Fibroblast of the aortic adventitia (primary cell): ENCODE measurements at places on chromosomes 4 and X.
A peak's percentile ranks its signal among the peaks of the same experiment; 100 is the strongest.

DNA sequence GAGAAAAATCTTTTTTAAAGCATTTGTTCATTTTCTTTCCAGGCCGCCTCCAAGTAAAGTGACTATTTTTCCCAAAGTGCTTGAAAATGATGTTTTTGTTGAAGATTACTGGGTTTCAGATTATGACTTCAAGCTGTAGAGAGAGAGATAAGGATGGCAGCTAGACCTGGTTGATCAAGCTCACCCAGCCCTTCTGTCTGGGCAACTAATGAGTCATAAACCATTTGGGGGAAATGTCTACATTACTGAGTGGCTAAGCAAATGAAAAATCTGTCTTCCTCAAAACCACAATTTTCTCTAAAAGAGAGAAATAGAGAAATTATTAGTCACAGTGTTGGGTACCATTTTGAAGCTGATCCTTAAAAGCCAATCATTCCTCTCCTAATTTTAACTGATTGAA is 355.4 kb upstream of the CPEB2 start:
- peak; percentile 43 for DNase-seq

DNA sequence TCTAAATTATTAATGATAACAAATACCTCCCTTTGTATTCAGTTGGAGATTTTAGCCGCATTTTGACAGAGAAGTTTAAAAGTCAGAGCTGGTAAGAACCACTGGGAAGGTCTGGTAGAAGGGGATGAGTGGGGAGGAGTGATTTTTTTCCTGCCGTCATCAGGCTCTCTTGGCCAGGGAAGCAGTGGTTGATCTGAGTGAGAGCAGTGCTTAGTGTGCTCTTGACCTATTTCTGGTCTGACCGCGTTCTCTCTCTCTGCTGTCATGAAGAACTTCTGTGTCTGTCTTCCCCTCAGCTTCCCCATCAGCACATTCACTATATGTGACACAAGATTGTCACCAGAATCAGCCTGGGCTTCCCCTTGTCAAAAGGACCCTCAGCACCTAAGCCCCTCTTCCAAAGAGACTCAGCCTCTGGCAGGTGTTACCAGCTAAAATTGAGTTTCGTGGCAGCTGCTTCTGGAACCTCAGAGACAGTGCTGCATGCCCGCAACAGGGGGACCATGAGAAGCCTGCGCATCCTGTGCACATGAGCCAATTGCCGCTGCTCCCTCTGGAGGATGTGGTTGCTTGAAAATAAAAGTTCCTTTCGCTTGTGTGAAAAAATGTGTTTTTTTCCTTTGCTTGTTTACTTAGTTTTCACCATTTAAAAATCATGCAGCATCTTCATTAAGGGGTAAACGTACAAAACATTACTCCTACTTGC is 268.9 kb downstream of the C4orf33 start:
- no peak for DNase-seq

DNA sequence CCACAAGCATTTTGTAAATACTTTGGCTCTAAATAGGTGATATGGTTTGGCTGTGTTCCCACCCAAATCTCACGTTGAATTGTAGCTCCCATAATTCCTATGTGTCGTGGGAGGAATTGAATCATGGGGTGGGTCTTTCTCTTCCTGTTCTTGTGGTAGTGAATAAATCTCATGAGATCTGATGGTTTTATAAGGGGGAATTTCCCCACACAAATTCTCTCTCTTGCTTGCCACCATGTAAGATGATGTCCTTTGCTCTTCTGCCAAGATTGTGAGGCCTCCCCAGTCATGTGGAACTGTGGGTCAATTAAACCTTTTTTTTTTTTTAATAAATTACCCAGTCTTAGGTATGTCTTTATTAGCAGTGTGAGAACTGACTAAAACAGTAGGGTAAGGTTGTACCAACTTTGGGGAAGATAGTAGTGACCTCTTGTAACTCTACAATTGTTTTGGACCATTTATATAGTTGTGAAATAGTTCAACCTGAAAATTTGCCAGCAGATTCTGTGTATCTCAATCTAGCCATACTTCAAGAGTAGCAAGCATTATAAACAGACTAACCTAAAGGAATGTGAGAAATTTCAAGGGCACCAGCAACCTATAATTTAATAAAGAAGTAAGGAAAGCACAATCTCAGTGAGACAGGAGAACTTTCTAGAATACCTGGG is 727.8 kb downstream of the GRID2 start:
- no peak for DNase-seq

- peak; percentile 77 for DNase-seq
These were observed 15.6 kb upstream of the BBS12 start for GRCh38 chr4:122716825-122717448.

GRCh38 chr4:128380306-128380705 is 92.7 kb upstream of the PGRMC2 start:
- no peak for DNase-seq

- DNase-seq, result peak; percentile 79
These were observed 38.6 kb upstream of the TMEM131L start for GRCh38 chr4:153427363-153428071.

DNA sequence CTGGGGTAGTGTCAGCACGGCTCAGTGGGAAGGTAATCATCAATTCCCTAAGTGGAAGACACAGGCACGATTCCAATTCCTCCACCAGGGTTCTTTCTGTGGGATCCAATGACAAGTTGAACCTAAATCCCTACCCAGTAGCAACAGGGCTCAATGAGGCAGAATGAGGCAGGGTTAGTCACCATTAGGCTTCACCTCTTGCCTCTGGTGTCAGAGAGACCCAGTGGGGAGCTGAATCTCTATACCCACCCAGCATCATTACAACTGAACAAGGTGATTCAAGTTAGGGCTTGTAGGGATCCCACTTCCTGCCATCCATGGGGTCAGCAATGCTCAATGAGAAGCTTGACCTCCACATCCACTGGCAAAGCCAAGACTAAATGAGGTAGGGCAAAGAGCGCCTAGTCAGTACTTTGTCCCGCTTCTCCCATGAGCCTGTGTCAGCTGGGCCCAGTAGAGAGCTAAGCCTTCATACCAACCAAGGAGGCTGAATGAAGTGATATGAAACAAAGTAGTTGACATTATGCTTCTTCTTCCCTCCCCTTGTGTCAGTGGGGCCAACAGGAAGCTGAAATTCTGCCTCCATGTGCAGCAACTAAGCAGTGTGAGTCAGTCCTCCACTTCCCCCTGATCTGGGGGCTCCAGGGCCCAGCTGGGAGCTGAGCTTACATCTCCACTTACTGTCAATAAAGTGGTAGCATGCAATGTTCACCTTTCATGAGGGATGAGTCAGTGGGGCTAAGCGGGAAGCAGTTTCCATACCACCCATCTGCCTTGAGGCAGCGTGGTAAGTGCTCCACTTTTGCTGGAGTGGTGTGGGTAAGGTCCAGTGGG is 36.4 kb upstream of the RBM41 start:
- peak; percentile 2 for DNase-seq

GRCh38 chr4:20554134-20554533 is 146.1 kb upstream of the PACRGL start:
- no peak for DNase-seq

DNA sequence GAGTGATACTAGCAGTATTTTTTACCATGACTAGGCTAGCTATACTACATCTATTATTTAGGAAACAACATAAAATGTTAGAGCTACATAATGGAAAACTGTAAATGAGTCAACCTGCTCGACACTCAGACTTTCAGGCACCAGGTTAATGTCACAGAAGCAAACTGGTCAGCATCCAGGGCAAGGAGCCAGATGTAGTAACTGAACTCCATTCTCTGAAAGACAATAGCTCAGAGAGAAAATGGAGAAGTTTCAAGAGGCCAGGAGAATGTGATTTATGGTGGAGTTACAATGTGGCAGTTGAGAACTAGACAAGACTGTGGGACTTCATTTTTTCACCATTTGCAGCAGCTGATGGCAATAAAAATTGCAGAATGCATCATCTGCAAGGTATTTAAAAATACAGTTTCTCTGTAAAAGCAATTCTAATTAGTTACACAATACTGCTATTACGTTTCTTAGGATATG is 342.7 kb upstream of the PABPC4L start:
- peak; percentile 11 for DNase-seq

- peak; percentile 36 for DNase-seq
These were observed 155.0 kb downstream of the MSL3 start for GRCh38 chrX:11913001-11913400.

GRCh38 chrX:78514852-78515251 is 144.3 kb downstream of the RTL3 start:
- DNase-seq, result peak; percentile 25

- DNase-seq, result no peak
These were observed 134.4 kb downstream of the MAD2L1 start for GRCh38 chr4:119932277-119932676.

DNA sequence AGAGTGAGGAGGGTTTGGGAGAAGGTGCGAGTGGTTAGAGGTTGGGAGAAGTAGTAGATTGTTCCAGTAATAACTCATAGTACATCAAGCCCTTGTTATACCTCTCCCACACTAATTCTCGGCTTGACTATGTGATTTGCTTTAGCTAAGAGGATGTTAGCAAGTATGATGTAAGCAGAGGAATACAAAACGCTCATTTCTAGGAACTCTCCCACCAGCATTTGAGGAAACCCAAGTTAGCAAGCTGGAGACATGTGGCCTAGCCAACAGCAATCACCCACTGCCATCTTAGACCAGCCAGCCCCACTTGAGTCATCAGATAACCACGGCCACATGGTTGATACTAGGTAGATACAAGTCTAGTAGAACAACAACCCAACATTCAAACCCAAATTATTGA is 14.2 kb downstream of the FTHL17 start:
- no peak for DNase-seq

DNA sequence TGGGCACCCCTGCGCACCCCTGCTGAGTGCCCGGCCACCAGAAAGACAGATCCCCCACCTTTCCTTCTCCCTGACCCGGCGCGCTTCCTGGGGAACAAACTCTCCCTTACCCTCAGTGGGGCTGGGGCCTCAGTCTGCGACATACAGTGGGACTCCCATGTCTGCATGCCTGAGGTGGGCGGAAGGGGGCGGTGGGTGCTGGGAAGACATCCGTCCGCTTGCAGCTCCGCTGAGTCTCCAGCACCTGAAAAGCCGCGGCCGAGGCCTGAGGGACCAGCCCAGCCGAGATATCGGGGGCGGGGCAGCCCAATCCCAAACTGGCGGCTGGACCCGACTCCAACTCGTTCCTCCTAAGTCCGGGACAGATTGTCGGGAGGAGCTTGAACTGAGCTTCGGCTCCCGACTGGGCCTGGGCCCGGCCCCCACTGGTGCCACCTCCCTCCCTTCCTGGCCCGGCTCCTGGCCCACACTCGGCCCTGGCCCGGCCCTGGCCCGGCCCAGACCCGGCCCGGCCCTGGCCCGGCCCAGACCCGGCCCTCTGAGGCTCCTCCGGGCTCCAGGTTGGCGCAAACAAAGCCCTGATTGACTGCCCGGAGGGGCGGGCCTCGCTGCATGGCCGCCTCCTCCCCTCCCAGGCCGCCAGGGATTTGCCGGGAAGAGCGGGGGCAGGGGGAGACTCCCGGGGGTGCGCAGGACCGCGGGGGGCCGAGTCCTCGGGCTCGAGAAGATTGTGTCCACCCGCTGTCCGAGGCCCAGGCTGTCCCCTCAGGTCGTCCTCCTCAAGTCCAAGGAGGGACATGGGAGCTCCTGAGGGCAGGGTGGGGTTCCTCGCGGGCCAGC is 877 bp upstream of the SLC16A2 start:
- DNase-seq, result peak; percentile 78

- DNase-seq, result no peak
These were observed 531.4 kb downstream of the INPP4B start for GRCh38 chr4:142314686-142315085.

GRCh38 chr4:3711183-3712111 is 54.7 kb upstream of the ADRA2C start:
- DNase-seq, result no peak

DNA sequence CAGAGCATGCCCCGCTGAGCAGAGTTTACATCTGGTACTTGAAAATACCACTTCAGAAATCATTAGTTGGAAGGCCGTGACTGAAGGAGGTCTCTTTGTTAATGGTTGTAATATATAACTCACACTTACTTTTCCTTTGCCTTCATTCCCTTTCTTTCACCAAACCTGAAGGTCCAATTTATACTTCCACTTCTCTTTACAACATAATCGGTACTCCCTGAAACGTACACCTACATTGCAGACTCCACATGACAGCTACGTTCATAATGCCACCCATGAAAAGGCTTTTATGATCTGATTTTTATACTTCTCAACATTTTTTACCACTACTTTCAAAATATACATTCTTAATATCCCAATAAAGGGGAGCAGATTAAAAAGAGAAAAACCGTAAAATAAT is 298.7 kb downstream of the C4orf33 start:
- no peak for DNase-seq

- DNase-seq, result peak; percentile 72
These were observed 7.9 kb downstream of the RAB33A start for GRCh38 chrX:130179579-130180215.

DNA sequence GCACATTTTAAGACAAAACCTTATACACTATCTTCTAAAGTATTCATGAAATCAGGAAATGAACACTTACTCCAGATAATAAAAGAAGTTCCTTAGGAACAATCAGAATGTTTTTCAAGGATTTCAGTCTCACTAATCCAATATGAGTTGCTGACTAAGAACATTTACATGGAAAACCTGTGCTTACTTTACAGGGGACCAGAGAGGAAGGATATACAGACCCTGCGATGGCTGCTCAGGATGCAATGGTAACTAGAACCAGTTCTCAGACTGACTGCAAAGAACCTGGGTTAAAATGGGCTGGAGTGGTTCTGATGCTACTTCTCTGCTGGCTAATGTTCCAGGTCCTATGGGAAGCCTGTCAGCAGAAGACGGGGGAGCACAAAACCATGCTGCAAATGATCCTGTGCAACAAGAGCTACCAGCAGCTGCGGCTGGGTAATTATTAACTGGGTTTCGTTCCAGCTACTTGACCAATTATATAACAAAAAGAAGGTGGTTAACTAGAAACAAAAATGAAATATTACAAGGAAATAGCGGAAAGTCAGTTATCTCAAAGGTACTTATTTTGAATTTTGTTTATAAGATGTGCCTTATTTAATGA is 85.3 kb downstream of the ANXA10 start:
- no peak for DNase-seq

DNA sequence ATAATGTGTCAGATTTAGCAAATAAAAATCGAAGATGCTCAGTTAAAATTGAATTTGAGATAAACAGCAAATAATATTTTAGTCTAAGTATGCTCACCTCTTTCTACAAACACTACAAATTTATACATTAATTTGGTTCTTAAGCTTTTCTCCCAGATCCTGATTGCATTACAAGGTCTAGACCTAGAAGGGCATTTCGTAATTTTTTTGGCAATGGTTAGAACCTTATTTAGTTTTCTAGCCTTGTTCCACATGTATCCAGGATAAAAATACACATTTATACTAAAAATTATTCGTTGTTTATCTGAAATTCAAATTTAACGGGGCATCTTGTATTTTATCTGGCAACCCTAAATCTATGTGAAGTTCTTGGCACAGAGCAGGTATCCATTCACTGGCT is 2.5 kb upstream of the CDKL5 start:
- peak; percentile 46 for DNase-seq
